ENCODE measurements at places on chromosomes 3 and 15.

DNA sequence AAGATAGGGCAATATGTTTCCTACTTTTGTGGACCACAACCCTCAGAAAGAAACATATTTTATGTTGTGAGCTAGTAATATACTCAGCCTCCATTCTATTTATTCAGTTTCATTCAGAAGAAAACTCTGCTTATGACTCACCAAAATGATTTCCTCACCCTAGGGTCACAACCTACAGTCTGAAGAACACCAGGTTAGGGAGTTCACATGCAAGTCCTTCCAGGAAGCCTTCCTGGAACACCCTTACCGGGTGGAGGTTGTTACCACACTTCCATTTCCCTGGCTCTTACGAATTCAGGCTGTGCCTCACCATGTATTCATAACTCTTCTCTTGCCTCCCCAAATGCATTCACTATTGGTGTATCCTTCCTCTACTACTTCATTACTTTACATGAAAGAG is 228.0 kb upstream of the ADAMTS9 start:
- DNase-seq: no peak

DNA sequence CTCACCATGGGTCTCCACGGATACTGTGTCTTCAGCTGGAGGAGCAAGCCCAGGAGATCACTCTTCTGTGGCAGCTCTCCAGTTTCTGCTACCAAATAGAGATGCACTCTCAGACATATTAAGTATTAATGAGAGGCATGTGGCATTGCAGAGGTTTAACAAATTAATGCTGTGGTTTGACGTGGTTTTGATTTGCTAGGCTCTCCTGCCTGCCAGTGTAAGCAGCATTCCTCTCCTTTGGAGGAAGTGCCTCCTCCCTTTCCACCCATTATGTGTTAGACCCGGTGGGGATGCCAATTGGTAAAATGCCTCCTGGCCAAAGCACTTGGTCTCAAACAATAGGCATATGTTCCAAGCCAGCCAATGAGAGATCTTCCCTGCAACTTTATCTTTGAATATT is 124.8 kb downstream of the MYLK start:
- DNase-seq: no peak

DNA sequence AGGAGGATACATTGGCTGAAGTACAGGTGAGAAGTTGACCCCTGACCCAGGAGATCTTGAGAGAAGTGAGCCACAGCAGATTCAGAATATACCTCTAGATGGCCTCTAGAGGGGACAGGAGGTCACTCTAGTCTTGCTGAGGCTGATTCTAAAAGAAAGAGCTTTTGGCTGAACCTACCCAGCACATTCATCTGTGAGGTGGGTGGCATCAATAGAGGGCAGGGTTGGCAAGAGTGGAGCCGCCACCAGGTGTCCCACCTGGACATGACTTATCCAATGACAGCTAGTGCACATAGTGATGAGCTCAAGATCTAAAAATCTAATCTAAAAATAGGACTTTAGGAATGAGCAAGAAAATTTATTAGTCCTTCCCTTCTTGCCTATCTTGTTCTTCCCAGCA is 51.6 kb downstream of the CYP19A1 start:
- DNase-seq: no peak

GRCh38 chr3:195124378-195124992 is 146.5 kb downstream of the XXYLT1 start:
- DNase-seq: no peak

DNA sequence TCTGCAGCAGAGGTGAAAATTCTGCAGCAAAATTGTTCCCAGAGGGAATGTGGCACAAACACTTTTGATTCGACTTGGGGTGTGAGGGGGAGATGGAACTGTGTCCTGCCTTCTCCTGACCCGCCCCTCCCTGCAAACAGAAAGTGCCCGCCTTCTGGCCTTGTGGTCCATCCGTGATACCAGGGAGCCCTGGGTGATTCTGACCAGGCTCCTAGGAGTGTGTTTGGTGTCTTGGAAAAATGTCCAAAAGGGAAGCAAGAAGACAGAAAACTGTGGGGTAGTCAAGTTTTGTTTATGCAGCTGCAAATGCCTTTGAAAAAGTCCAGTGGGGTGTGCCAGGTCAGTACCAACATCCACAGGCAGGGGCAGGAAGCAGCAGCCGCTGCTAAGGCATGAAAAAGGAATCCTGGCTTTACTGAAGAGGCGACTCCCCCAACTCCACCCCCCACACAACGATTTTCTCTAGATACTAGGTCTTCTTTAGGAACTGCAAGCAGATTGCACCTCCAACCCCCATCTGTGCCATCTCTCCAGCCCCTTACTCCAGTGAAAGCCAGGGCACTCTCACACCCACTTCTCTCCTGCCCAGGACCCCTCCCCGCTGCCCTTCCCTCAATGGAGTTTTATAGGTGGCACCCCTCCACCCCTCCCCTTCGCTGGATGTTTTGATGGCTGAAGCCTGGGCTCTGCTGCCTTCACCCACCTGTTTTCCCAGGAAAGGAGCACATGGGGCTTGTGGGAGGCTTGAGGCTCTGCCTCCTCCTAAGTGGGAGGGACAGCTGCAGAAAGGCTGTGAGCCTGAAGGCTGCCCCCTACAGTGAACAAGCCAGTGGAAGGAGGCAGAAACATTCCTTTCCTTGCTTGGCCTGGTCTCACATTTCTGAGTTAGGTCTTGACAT is 82.4 kb upstream of the HERC1 start:
- DNase-seq: no peak

DNA sequence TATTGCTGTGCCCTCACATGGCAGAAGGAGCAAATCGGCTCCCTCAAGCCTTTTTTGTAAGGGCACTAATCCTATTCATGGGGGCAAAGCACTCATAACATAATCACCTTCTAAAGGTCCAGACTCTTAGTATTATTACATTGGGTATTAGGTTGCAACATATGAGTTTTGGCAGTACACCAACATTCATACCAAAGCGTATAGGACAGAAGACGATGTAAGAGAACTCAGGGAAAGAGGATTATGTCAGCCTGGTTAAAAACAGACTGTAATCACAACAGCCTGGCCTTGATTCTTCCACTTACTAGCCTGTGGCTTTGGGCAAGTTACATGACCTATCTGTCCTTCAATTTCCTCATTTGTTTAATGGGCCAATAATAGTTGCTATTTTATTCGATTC is 828.5 kb upstream of the NECTIN3 start:
- no peak for DNase-seq

DNA sequence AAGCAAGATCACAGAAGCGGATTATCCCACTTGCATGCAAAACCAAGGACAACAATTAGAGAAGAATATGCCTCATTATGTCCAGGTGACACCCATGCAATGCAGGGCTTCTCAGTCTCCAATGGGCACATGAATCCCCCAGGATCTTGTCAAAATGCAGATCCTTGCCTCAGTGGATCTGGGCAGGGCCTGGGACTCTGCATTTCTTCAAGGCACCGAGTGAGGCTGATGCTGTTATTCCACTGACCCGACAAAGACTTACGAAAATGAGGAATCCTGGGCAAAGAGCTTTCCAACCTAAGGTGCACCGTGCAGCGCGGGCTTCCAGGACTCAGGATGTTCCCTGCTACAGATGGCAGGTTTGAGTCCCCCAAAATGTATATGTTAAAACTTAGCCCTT is 99.2 kb downstream of the ATP10A start:
- no peak for DNase-seq
